ENCODE measurements at places on chromosomes 11 and 22.
A peak's percentile ranks its signal among the peaks of the same experiment; 100 is the strongest.

- DNase-seq, result no peak
Measured at GRCh38 chr11:12882670-12883069, 126.4 kb upstream of the RASSF10 start.

GRCh38 chr11:93370260-93370659, 39.7 kb downstream of the DEUP1 start:
- DNase-seq, result no peak

GRCh38 chr11:77093056-77093891, 9.4 kb upstream of the OMP start:
- DNase-seq, result no peak

DNA sequence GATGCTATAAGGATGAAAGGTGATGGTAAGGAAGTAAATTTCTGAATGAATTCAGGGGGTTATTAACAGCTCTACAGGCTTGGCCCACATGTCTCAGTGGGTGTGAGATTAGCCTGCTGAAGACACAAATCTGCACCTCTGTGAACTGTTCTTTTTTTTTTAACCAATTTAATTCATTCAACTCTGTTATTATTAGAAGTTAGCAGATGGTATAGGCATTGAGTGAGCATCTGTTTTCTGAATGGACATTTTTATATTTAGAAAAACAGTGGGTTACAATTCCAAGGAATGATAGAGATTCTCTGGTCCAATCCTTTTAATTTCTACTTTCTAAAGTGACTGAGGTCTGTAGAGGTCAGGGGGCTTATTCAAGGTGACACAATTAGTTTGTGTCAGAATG, 122.0 kb upstream of the SORL1-AS1 start:
- DNase-seq, result no peak

DNA sequence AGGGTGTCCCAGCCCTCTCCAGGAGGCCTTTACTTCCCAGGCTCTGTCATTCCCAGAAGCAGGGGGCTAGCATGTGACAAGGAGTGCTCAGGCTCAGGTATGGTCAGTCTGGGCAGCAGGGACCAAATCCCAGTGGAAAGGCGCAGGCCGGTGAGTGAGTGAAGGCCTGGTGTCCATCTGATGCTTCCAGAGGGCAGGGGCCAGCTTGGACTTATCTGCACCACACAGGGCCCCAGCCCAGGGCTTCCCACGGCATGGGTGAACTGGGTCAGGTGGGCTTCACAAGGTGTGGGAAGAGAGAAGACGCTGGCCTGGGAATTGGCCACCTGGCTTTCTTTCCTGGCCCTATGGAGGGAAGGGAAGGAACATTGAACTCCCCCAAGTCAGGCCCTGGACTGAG, 20.4 kb upstream of the APOBEC3A start:
- DNase-seq, result no peak

DNA sequence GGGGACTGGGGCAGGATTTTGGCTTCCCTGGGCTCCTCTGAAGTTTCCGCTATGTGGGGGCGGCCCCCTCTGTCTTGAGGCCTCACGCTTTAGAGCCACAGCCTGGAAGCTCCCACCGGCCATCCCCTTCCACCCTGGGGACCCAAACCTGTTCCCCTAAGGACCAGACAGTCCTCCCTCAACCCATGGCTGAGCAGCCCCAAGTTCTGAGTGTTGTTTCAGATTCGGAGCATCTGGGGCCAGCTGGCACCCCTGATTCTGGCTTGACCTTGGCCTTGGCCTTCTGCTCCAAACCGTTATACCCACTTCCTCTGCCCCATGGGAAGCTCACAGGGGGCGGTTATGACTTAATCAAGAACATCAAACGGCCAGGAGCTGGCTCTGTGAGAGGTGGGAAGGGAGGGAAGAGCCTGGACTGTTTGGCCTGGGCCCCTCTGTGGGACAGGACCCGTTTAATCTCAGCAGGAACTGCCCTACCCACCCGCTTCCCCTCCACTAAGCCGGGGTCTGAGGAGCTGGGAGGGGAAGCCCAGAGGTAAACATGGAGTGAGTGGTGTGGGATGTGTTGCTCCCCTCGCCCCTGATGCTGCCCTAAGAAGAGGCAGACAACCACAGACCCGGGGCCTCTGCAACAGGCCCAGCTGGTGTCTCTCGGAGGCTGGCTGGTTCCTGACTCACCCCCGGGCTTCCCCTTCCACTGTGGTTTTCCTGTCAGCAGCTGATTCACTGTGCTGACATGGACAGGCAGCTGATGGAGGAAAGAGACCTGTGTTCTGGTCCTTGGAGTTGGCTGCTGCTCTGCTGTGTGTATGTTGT, 3.4 kb downstream of the CD82 start:
- peak; percentile 41 for DNase-seq

- no peak for DNase-seq
Measured at GRCh38 chr11:74009230-74009547, 304 bp upstream of the UCP3 start.

Measured in occipital lobe (tissue), 3 donors.